Thymus (tissue), 14 donors: ENCODE measurements at places on chromosomes 11 and 22.
A peak's percentile ranks its signal among the peaks of the same experiment; 100 is the strongest.

GRCh38 chr11:73141031-73141308, 1.1 kb downstream of the FCHSD2 start:
- no peak for DNase-seq

GRCh38 chr11:91136631-91137030, 913.8 kb upstream of the CHORDC1 start:
- DNase-seq, result no peak

GRCh38 chr11:33500861-33501479, 199.7 kb downstream of the C11orf91 start:
- DNase-seq, result peak; percentile 28

- no peak for DNase-seq
Observed at GRCh38 chr22:36362932-36363331, 24.8 kb downstream of the MYH9 start.

GRCh38 chr11:131495423-131495822, 125.0 kb downstream of the NTM start:
- no peak for DNase-seq

DNA sequence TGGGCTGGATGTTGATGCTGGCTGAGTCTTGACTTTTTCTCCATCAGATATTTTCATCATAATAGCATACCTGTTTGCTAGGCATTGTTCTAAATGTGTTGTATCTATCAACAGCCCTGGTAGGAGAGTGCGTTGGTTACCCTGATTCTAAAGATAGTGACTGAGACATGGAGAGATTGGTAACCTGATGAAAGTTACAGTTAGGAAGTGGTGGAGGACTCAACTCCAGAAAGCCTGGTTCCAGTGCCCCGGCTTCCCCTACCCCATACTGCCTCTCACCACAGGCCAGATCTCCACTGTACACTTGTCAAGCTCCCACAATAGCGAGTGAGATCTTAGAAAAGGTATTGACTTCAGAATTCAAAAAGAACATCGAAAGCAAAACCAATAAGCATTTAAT, 22.8 kb upstream of the RELT start:
- no peak for DNase-seq

GRCh38 chr11:77299528-77299993, 1.9 kb downstream of the GDPD4 start:
- no peak for DNase-seq

- no peak for DNase-seq
Observed at GRCh38 chr11:112062923-112063322, 10.9 kb downstream of the PIH1D2 start.

- no peak for DNase-seq
Observed at GRCh38 chr11:106101819-106102218, 24.4 kb downstream of the AASDHPPT start.

DNA sequence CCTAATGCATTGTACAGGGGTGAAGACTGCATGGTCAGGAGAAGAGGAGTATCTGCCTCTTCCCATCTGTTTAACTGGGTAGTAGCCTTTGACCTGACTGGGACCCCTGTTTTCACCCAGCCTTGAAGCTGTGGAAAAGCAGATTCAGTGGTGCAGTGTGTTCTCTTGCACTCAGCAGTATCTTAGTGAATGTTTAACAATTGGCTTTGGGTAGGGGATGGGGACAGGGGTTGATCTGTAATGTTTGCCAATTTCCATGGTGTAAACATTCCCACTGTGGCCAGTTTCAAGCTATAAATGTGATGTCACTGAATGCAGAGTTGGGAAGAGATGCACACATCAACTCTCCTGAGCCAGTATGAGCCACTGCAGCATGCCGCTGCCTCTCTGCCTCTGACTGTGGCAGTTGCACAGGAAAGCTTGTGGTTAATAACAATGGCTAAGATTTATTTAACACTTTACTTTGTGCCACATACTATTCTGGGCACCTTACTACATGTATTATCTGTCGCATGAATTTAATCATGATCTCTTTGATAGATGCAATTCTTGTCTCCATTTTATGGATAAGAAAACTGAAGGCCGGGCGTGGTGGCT, 15.7 kb downstream of the FJX1 start:
- DNase-seq, result no peak

DNA sequence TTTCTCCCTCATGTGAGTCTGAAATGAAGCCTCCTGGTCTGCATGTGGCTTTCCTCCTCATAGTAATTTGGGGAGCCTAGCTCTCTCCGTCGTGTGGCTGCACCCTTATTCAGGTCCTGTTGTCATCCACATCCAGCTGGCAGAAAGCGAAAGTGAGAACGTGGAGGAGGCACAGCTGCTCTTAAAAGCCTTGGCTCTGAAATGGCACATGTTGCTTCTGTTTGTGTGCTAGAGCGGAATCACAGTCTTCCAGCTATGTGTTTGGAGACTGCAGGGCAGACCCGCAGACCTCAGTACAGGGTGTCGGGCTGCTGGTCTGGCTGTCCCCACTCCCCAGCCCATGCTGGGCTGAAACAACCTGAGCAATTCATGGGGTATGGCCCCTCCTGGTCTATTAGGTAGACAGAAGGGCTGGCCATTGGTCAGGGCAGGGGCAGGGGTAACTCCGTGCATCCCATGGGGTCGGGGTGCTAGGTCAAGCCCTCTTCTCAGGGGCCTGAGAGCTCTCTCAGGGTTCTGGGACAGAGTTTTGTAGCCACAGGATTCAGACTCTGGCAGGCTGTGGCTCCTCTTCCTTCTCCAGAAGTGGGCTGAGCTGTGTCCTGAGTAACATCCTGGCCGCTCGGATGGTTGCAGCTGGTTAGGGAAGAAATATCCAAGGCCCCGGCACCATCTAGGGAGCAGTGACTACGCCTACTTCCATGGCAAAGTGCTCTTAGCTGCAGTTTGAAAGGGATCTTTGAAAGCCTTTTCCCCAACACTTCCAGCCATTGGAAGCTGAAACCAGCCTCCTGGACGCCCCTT, 50.6 kb downstream of the C11orf96 start:
- no peak for DNase-seq

DNA sequence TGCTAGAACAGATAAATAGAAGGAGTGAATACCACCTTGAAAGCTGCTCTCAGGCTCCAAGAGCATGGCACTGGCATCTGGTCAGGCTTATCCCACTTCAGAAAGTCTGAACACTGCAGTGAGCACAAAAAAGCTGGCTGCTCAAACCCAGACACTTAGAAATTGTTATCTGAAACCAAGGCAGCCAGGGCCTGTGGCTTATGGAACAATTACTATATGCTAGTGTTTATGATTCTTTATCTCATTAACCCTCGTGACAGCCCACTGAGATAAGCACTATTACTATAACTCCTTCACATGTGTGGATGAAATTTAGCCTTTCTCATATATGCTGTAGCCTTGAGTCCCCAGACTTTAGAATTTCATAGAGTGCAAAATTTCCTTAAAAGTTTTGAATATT, 400.2 kb downstream of the RAB38 start:
- DNase-seq, result no peak

GRCh38 chr11:70312401-70313357, 42.2 kb downstream of the PPFIA1 start:
- no peak for DNase-seq

DNA sequence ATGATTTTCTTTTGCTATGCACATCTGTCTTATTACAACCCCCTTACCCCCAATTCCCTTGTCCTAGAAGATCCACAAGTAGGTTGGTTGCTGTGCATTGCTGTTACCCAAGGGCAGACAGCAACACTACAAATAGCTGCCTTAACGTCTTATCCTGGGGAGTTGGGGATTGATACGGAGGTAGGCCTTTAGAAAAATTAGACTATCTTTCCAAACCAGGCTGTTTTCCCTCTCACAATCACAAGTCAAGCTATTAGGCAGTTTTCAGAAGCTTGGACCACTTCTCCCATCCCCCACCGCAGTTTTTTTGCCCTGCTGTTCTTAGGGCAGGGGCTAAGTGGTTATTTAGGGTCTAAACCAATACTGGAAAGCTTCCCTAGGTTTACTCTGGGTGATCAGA, 2.8 kb upstream of the PHLDB1 start:
- no peak for DNase-seq

GRCh38 chr11:134497586-134497985, 85.5 kb upstream of the B3GAT1 start:
- no peak for DNase-seq

- no peak for DNase-seq
Observed at GRCh38 chr22:17764036-17764435, 10.2 kb downstream of the BID start.

DNA sequence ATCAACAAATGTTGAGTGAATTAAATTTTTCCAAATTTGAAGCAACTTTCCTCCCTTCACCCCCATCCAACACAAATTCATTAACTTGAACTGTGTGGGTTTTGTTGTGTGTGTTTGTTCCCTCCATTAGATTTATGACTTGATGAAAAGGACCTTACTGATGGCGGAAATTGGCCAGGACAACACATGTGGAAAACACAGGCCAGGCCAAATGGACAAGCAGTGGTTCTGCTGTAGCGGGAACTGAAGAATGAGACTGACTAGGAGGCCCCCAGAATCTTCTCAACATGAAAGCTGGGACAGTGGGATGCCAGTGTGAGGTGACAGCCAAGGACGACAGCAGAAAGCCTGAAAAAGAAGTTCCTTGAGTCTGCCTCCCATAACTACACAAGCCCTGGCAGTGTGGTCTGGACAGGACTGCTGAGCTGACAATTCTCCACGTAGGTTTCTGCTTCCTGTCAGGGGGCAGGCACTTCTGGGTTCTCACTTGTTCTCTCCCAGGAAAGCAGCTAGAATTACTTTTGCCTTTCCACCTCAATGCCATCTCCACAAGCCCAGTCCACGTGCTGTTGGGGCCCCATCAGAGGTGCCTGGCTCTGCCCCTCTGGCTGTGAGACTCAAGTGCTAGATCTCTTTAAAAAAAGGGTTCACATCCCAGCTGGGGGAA, 94.3 kb downstream of the ETS1 start:
- no peak for DNase-seq

- DNase-seq, result no peak
Observed at GRCh38 chr11:121179306-121179705, 78.3 kb downstream of the TECTA start.

GRCh38 chr11:85628771-85629341, 463 bp downstream of the TMEM126B start:
- no peak for DNase-seq

DNA sequence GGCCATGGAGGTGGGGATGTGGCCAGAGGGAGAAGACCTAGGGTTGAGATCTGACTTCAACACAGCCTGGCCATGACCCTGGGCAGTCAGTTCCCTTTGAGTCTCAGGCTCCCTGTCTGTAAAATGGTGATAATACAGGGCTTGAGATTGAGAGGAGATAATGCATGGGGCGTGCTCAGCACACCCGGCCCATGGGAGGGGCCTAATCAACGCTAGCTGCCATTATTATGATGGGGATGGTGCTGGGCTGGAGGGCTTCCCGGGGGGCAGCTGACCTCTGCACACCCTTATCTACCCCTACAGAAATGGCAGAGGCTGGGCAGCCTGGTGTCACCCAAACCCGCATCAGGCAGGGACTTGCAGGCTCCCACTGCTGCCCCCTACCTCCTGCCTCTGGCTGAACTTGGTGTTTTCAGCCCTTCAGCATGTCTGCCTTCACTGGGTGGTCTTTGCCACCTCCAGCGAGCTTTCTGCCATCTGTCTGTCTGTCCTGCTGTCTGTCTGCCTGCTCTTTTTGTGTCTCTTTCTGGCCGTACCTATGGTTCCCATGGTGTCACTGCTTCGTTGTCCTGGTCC, 84.5 kb downstream of the CACNA1I start:
- DNase-seq, result no peak

DNA sequence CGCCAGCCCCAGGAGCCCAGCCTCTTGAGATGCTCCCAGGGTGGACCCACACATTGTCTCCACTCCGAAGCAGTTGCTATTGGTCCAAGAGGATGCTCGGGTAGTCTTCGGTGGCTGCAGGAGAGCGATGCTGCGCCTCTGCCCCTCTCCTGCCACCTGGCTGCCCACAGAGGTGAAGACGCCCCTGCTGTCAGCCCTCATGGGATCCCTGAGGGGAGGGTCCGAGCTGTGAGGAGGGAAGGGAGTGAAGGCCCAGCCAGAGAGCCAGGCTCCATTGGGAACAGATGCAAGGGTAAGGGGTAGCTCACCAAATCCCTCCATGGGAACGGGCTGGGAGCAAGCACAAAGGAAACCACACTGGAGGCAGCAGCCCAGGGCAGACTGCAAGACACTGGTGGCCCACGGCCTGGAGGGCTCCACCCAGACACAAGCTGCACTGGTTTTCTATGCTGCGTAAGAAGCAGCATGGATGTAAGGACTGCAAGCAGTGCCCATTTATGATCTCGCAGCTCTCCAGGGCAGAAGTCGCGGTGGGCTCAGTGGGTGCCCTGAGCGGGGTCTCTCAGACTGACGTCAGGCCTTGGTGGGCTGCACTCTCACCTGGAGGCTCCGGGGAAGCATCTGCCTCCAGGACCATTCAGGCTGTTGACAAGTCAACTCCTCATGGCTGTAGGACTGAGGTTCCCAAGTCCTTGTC, 15.7 kb downstream of the TSPAN32 start:
- DNase-seq, result no peak

GRCh38 chr11:104329078-104329665, 165.2 kb upstream of the PDGFD start:
- DNase-seq, result no peak

GRCh38 chr22:32596471-32596870, 121.9 kb downstream of the FBXO7 start:
- DNase-seq, result no peak

DNA sequence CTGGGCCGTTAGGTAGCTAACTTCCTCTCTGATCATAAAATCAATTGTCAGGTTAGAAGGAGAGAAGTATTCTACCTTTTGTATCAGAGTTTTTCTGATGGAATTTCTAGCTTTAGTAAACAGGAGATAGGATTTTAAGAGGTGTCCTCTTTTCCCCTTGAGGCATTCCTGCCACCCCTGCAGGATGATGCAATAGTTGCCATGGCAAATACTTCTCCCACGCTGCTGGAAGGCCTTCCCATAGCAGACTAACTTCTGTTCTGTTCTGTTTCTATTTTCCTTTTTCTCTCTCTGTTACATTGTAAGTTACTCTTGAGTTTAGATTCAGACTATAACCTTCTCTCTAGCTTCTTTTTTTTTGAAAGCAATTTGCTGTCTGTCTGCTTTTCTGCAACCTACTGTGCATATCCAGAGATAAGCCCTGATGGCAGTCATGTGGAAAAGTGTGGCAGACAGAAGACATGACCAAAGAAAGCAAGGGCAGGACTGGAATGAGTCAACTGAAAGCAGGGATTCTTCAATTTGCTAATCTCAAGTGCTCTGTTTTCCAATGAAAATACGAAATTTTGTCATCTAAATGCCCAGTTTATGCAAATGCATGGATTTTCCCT, 679.1 kb downstream of the DLG2 start:
- no peak for DNase-seq

DNA sequence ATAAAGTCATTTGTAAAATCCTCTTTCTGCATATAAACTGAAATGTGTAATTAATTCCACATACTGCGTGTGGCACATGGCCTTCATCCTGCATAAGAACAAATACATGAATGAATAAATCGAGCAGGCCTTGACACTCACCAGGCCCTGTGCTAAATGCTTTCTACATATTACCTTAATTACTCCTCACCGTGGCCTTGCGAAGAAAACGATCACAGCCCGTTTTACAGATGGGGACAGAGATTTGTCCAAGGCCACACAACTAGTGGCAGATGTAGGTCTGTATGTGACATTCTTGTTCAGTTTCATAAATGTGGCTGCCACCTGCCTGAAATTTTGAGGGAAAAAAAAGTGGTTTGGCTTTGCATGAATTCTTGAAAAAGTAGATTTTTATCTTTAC, 5.8 kb upstream of the CCND1 start:
- no peak for DNase-seq

GRCh38 chr11:73380331-73380730, 4.1 kb downstream of the RELT start:
- DNase-seq, result no peak
